ENCODE measurements at places on chromosomes 12 and 14. TPM values are rescaled to one million over a fixed set of nuclear protein-coding genes. Genes with fewer than 3 reads are reported as not detected.

TAS2R10 gene
- total RNA-seq, result not detected

HOXC12 gene
- not detected for total RNA-seq

DNA sequence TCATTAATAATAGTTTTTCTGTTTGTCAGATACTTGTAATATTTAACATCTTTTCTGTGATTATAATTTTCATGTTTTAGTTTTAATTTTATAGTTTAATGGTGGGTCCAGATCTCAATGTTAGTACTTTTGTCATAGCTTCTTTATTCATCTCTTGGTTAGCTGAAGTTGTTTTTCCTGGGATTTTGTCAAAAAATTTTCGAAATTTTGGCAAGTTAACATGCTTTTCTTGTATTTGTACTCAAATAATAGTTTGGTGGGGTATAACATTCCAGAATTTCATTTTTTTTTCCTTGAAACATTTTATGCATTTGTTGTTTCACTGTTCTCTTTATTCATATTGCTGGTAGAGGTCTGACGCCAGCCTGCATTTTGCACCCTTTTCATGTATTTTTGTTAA is 45.5 kb downstream of the KTN1 start:
- peaks cover 11% of the 10 kb centered on the region for H3K4me1 ChIP-seq
- H3K4me3 ChIP-seq, result no peak overlapping the region
- no peak for DNase-seq
- no peaks in the 10 kb centered on the region for H3K27me3 ChIP-seq
- H3K27ac ChIP-seq, result no peak overlapping the region
- peaks cover 58% of the 10 kb centered on the region for H3K36me3 ChIP-seq

C12orf50 gene
- total RNA-seq, result not detected

- H3K27me3 ChIP-seq, result no peaks in the 10 kb centered on the region
- H3K27ac ChIP-seq, result no peak overlapping the region
- no peaks in the 10 kb centered on the region for H3K36me3 ChIP-seq
Observed at GRCh38 chr14:99136047-99136400, 136.0 kb downstream of the BCL11B start.

RPGRIP1 gene
- not detected for total RNA-seq

DNA sequence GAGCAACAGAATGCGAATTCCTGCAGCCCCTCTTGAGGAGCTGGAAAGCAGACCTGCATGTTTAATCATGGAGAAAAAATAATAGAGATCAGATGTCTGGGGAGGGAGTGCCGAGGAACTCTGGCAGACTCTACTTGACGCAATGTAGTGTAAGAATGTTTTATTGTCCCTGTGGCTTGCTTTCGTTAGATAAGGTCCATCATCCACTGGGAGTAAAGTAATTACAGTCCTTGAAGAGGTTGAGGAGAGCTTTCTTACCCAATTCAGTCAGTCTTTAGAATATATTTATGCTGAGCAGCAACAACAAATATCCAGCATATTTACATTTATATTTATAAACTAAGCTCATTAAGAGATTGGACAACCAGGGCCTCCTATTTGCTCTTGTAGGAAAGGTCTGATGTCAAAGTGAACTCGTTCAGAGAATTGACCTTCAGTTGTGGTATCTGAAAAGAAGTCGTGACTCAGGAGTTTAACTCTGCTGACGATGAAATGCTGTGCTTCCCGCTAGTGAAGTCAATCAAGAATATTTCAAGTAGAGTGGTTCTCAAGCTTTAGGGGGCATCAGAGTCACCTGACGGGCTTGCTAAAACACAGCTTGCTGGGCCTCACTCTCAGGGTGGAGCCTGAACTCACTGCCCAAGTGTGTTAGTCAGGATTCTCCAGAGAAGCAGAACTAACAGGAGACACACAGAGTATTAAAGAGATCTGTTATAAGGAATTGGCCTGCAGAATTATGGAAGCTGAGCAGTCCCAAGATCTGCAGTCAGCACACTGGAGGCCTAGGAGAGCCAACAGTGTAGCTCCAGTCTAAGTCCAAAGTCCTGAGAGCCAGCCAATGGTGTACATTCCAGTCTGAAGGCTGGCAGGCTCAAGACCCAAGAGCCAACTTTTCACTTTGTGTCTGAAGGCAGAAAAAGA is 139.3 kb upstream of the LMNTD1 start:
- H3K4me1 ChIP-seq, result no peaks in the 10 kb centered on the region
- no peak overlapping the region for H3K4me3 ChIP-seq
- H3K27ac ChIP-seq, result no peak overlapping the region
- H3K36me3 ChIP-seq, result no peaks in the 10 kb centered on the region
- DNase-seq, result no peak

NOC4L gene
- total RNA-seq, result 34.4 TPM

DNA sequence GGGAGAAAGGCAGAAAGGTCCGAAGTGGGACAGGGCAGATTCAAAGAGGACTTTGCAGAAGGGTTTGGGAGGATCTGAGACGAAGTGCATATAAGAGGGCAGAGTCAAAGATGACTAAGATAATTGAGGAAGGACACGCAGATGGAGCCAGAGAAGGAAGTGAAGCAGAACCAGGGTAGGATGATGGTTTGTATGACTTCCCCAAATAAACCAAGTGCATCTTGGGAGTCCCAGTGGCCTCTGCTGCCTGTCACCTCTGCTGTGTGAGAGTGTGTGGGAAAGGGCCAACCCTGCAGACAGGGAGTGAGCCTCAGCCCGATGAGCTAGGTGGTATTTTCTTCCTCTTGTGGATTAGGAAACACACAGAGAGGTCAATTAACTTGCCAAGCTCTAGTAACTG is 36.8 kb downstream of the FLVCR2 start:
- no peak overlapping the region for H3K4me3 ChIP-seq
- no peaks in the 10 kb centered on the region for H3K4me1 ChIP-seq
- H3K27me3 ChIP-seq, result no peaks in the 10 kb centered on the region
- DNase-seq, result no peak
- no peak overlapping the region for H3K27ac ChIP-seq
- no peaks in the 10 kb centered on the region for H3K36me3 ChIP-seq

SYNDIG1L gene
- not detected for total RNA-seq

CCDC38 gene
- not detected for total RNA-seq

- no peaks in the 10 kb centered on the region for H3K36me3 ChIP-seq
- peaks cover 3% of the 10 kb centered on the region for H3K27me3 ChIP-seq
- no peak for DNase-seq
Observed at GRCh38 chr14:94412671-94413638, 24.6 kb upstream of the SERPINA1 start.

KRT78 gene
- total RNA-seq, result not detected

CABP1 gene
- not detected for total RNA-seq

All from activated CD8-positive, alpha-beta T cell treated with anti-CD3 and anti-CD28 coated beads, Interleukin-2, amount 10 ng/mL, durations not matched to agents 7 days and 5 days (primary cell).